Cardiac muscle cell (in vitro differentiated cells and primary cell): ENCODE measurements at places on chromosomes 4 and X. TPM values are rescaled to one million over a fixed set of nuclear protein-coding genes. Genes with fewer than 3 reads are reported as not detected.

Gene SUPT20HL1
- 0.61 TPM in 1 of 2 replicates, not detected in the other for polyA plus RNA-seq

Gene HOPX
- polyA plus RNA-seq, result 1.4 and 2.6 TPM in 2 replicates

Gene KCTD8
- 1.3 and 2.3 TPM in 2 replicates for polyA plus RNA-seq

Gene TBL1X
- polyA plus RNA-seq, result 21.8 and 28.8 TPM in 2 replicates

Gene XAGE1A
- polyA plus RNA-seq, result not detected in 2 replicates

Gene SNCA
- polyA plus RNA-seq, result 112 and 127 TPM in 2 replicates

Gene ABCB7
- polyA plus RNA-seq, result 12.0 and 19.5 TPM in 2 replicates

Gene NOCT
- polyA plus RNA-seq, result 2.5 and 4.7 TPM in 2 replicates

- H3K27ac ChIP-seq, result peak overlapping the region; percentile 67
- H3K36me3 ChIP-seq, result no peaks in the 10 kb centered on the region
- no peak for DNase-seq
- H3K4me1 ChIP-seq, result peaks cover 17% of the 10 kb centered on the region
- H3K4me3 ChIP-seq, result no peak overlapping the region
These were observed 64.3 kb downstream of the LRBA start for GRCh38 chr4:150950657-150951288.

- DNase-seq, result peak; percentile 2
- H3K4me3 ChIP-seq, result no peak overlapping the region
- H3K4me1 ChIP-seq, result no peaks in the 10 kb centered on the region
- no peaks in the 10 kb centered on the region for H3K36me3 ChIP-seq
These were observed 205.5 kb downstream of the MID1 start for GRCh38 chrX:10414862-10415261.

GRCh38 chr4:76311896-76312331 is 5.4 kb downstream of the STBD1 start:
- no peak overlapping the region for H3K4me3 ChIP-seq
- DNase-seq, result no peak
- H3K27me3 ChIP-seq, result no peaks in the 10 kb centered on the region
- peaks cover 22% of the 10 kb centered on the region for H3K36me3 ChIP-seq
- H3K4me1 ChIP-seq, result peaks cover 20% of the 10 kb centered on the region

DNA sequence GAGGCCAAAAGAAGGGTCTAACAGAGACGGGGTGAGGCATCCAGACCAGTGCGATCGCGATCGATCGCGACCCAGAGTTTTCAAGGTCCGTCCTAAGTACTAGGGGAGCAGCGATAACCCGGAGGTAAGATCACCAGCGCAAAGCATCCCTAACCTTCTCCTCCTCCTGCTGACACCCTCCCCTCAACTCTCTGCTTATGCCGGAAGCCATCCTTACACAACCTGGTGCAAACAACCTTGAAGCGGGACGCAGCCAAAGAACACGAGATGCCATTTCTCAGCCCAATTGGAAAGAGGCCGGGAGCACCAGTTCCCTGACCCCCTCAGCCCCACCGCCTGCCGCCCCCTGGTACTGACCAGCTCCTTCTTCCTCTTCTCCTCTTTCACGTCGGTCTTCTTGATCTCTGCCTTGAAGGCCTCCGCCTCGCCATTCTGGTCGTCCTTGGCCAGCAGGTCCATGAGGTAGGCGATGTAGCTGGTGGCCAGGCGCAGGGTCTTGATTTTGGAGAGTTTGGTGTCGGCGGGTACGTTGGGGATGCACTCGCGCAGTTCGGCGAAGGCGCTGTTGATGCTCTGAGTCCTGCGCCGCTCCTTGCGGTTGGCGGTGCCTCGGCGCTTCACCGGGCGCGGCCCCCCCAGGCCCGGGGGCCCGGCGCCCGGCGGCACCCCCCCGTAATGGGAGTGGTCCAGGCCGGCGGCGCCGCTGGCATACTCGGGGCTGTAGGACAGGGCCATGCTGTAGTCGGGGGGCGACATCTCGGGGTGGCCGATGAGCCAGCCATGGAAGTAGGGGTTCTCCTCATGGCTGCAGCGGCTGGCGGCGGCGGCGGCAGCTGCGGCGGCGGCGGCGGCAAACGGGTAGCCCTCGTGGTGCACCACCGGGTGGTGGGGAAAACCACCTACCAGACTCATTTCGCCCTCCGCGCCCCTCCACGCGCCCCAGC is 1.4 kb downstream of the HAND2 start:
- H3K27me3 ChIP-seq, result peaks cover 24% of the 10 kb centered on the region
- H3K4me3 ChIP-seq, result peak overlapping the region; percentile 96
- peaks cover 38% of the 10 kb centered on the region for H3K36me3 ChIP-seq
- peak; percentile 59 for DNase-seq

- H3K4me3 ChIP-seq, result no peak overlapping the region
- H3K4me1 ChIP-seq, result no peaks in the 10 kb centered on the region
- H3K36me3 ChIP-seq, result no peaks in the 10 kb centered on the region
- H3K27ac ChIP-seq, result no peak overlapping the region
These were observed 14.3 kb upstream of the AWAT1 start for GRCh38 chrX:70219938-70220764.

GRCh38 chr4:8538703-8539567 is 41.3 kb upstream of the GPR78 start:
- no peaks in the 10 kb centered on the region for H3K36me3 ChIP-seq
- peak; percentile 18 for DNase-seq
- no peaks in the 10 kb centered on the region for H3K27me3 ChIP-seq
- no peak overlapping the region for H3K27ac ChIP-seq
- H3K4me3 ChIP-seq, result no peak overlapping the region

GRCh38 chrX:30483996-30484395 is 93.6 kb downstream of the TASL start:
- no peaks in the 10 kb centered on the region for H3K27me3 ChIP-seq
- H3K4me1 ChIP-seq, result peaks cover 18% of the 10 kb centered on the region
- no peak overlapping the region for H3K4me3 ChIP-seq
- DNase-seq, result no peak
- no peaks in the 10 kb centered on the region for H3K36me3 ChIP-seq

DNA sequence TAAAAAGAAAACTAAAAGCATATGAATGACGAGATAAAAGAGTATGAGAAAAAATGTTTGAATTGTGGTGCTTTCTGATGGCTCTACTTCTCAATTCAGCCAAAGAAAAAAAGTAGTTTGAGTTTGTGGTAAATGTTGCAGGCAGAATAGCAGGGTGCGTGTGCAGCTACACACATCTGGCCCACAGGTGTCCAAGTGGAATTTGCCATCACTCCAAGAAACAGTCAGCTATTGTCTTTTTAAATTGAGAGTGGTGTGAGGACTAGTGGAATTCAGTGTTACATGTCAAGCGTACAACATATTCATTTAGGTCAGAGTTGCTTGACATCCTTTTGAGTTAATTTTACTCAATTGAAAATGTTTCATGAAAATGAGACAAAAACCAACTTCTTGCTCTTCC is 424.8 kb upstream of the MAD2L1 start:
- no peak for DNase-seq
- no peaks in the 10 kb centered on the region for H3K27me3 ChIP-seq
- H3K36me3 ChIP-seq, result no peaks in the 10 kb centered on the region
- H3K4me3 ChIP-seq, result no peak overlapping the region
- H3K27ac ChIP-seq, result no peak overlapping the region

GRCh38 chr4:80459918-80460473 is 124.5 kb downstream of the CFAP299 start:
- H3K36me3 ChIP-seq, result no peaks in the 10 kb centered on the region
- no peak overlapping the region for H3K27ac ChIP-seq
- no peak for DNase-seq
- no peak overlapping the region for H3K4me3 ChIP-seq
- no peaks in the 10 kb centered on the region for H3K4me1 ChIP-seq

- H3K27me3 ChIP-seq, result peaks cover 24% of the 10 kb centered on the region
- no peak for DNase-seq
- H3K27ac ChIP-seq, result no peak overlapping the region
- no peaks in the 10 kb centered on the region for H3K4me1 ChIP-seq
These were observed 1.5 kb upstream of the CXCL2 start for GRCh38 chr4:74100531-74100930.

- no peaks in the 10 kb centered on the region for H3K36me3 ChIP-seq
- H3K27ac ChIP-seq, result no peak overlapping the region
- H3K4me3 ChIP-seq, result no peak overlapping the region
- no peaks in the 10 kb centered on the region for H3K4me1 ChIP-seq
- no peak for DNase-seq
These were observed 9.0 kb downstream of the BMP3 start for GRCh38 chr4:81039351-81039972.

DNA sequence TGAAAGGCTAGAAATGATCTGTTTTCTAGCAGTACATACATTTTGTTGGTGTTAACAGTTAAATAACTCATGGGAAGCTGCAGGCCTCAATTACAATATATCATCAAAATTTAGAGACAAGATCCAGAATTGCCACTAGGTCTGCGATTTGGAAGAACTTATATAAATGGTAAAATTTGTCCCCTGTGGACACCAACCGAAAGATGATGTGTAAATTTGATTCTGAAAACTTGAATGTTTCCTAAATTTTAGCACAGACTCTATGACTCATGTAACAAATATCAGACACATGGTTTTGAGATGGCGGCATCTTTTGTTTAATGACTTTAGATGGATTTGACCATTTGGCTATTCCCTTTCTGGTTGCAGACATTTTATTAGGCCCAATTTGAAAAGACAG is 6.0 kb upstream of the HPGDS start:
- H3K4me3 ChIP-seq, result no peak overlapping the region
- H3K4me1 ChIP-seq, result no peaks in the 10 kb centered on the region
- no peaks in the 10 kb centered on the region for H3K36me3 ChIP-seq
- no peak for DNase-seq
- H3K27me3 ChIP-seq, result no peaks in the 10 kb centered on the region

- H3K4me1 ChIP-seq, result no peaks in the 10 kb centered on the region
- H3K27me3 ChIP-seq, result no peaks in the 10 kb centered on the region
- H3K4me3 ChIP-seq, result peak overlapping the region; percentile 50
These were observed 37.3 kb upstream of the ARAF start for GRCh38 chrX:47523713-47524166.

GRCh38 chr4:173410079-173410478 is 11.2 kb upstream of the SCRG1 start:
- H3K27me3 ChIP-seq, result no peaks in the 10 kb centered on the region
- DNase-seq, result no peak
- H3K27ac ChIP-seq, result no peak overlapping the region

DNA sequence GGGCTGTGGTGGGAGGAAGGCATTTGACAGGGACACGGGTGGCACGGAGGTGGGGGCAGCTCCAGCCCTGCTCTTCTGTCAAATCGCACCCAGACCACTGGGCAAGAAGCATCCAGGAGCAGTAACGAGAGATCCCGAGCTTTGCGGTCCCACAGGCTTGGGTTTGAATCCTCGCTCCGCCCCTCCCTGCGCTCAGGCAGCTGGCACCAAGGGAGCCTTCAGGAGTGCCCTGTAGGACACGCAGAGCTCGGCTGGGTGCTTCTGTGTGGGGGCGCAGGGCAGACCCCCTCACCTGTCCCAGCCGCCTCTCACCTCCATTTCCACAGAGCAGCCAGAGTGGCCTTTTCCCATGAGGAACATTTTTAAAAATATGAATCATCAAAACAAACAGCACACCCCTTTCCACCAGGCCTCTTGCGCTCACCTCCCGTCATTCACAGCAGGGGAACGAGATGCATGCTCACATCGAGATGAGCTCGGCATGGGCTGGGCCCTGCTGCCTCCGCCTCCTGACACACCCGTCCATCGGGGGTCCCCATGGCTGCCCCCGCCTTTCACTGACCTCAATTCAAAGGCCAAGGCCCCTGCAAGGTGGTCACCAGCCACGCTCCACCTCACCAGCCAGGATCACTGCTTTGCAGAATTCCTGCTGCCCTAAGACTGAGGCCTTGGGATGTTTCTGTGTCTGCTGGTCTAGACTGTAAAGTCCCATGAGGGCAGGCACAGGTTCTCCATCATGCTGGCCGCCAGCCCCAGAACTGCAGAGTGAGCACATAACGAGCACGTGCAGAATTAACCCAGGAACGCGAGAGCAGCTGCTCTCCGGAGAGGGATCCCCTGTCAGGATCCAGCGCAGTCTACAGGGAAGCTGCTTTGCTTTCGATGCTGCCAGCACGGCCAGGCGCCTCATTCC is 52.7 kb downstream of the ACOX3 start:
- no peak overlapping the region for H3K27ac ChIP-seq
- no peaks in the 10 kb centered on the region for H3K27me3 ChIP-seq
- H3K4me1 ChIP-seq, result no peaks in the 10 kb centered on the region
- H3K36me3 ChIP-seq, result peaks cover 23% of the 10 kb centered on the region
